Stimulated activated CD4-positive, alpha-beta T cell treated with anti-CD3 and anti-CD28 coated beads, Interleukin-1b, Interleukin-23, amount 100 ng/mL, for 1 hour (primary cell): ENCODE measurements at places on chromosomes 4 and X.

- no peak for DNase-seq
Measured at GRCh38 chrX:153908219-153908860, 3.9 kb downstream of the AVPR2 start.

GRCh38 chr4:176358083-176358469 is 38.3 kb downstream of the SPCS3 start:
- DNase-seq, result no peak

DNA sequence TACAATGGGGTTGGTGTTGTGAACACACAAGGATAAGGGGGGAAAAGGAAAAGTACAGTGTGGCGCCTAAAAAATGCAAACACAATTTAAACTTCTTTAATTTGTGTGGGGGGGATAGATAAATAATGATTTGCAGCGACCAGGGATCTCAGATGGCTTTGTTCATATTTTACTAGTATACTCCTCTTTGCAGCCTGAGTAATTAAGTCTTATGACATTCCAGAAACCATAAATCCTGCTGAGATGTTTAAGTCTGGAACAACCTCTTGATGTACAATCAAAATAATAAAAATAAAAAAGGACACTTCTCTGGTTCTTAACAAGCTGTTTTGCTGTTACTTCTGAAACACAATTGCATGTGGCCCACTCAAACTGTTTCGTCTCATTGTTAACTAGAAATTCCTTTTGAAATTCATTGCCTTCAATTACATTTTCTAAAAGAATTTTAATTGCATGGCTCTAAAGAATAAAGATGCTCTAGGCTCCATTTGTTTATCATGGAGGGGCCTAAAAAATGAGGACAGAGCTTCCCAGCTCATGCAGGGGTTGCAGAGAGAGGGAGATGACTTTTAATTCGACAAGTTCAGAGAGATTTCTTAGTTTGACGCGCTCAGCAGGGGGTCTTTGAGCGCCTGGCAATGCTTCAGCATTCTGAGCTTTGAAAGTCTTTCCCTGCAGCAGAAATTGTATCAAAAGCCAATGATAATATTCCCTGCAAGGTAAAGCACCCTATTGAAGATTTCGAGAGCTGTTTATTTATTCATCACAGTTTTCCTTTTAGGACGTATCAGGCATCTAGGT is 892.4 kb upstream of the TENM3 start:
- DNase-seq, result no peak

DNA sequence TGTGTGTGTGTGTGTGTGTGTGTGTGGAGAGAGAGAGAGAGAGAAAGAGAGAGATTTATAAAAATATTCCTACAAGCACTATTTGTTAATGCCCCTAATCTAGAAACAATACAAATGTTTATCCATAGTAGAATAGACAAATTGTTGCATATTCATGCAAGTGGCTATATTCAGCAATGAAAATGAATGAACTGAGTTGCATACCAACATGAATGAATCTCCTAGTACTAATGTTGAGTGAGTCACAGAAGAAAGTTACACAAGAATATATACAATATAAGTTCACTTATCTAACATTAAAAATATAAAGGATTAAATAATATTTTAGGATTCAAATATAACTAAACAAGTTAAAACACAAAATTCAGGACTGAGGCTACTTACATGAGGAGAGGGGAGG is 456.8 kb upstream of the AMOT start:
- DNase-seq, result no peak

GRCh38 chr4:142815834-142816233 is 30.3 kb downstream of the INPP4B start:
- no peak for DNase-seq

- DNase-seq, result no peak
Measured at GRCh38 chr4:140644470-140645185, 75.9 kb upstream of the UCP1 start.
